Articular chondrocyte of knee joint (primary cell): ENCODE measurements at places on chromosomes 2 and 18. TPM values are rescaled to one million over a fixed set of nuclear protein-coding genes. Genes with fewer than 3 reads are reported as not detected.

The CFC1 gene
- total RNA-seq = not detected in 2 replicates

The SGPP2 gene
- total RNA-seq = not detected in 2 replicates

The SIX3 gene
- not detected in 2 replicates for total RNA-seq

The HOXD4 gene
- 1.6 and 3.1 TPM in 2 replicates for total RNA-seq

The DRC1 gene
- total RNA-seq = 0.39 and 0.65 TPM in 2 replicates

The FSIP2 gene
- 0.54 and 0.78 TPM in 2 replicates for total RNA-seq

The MC2R gene
- total RNA-seq = not detected in 2 replicates

The NEU2 gene
- not detected in 2 replicates for total RNA-seq

The TFCP2L1 gene
- total RNA-seq = under 0.01 and 0.13 TPM in 2 replicates

The NLRC4 gene
- total RNA-seq = not detected in 2 replicates

The TRIB2 gene
- 22.6 and 54.2 TPM in 2 replicates for total RNA-seq

The UGT1A1 gene
- total RNA-seq = not detected in 2 replicates

The ALPI gene
- not detected in 2 replicates for total RNA-seq

The TEX44 gene
- total RNA-seq = not detected in 2 replicates

The PPM1G gene
- total RNA-seq = 51.8 and 52.4 TPM in 2 replicates

The CAVIN2 gene
- 1.4 and 2.2 TPM in 2 replicates for total RNA-seq

The RAB6C gene
- total RNA-seq = not detected in 2 replicates

The CNNM4 gene
- 3.8 and 4.5 TPM in 2 replicates for total RNA-seq

The PRSS56 gene
- not detected in 2 replicates for total RNA-seq

The POLR1B gene
- total RNA-seq = 13.9 and 14.8 TPM in 2 replicates

The UGT1A7 gene
- total RNA-seq = not detected in 2 replicates

The DNAH6 gene
- 0.26 and 0.86 TPM in 2 replicates for total RNA-seq

The MRO gene
- total RNA-seq = 0.39 and 0.43 TPM in 2 replicates

The LRP1B gene
- 0.11 and 0.13 TPM in 2 replicates for total RNA-seq

The SERPINE2 gene
- 630 and 993 TPM in 2 replicates for total RNA-seq

The OLA1 gene
- 94.0 and 111 TPM in 2 replicates for total RNA-seq

The CYBRD1 gene
- total RNA-seq = 449 and 568 TPM in 2 replicates

The LBH gene
- 241 and 379 TPM in 2 replicates for total RNA-seq

The GALNT5 gene
- 59.5 and 82.7 TPM in 2 replicates for total RNA-seq

The SLC11A1 gene
- 0.32 and 1.3 TPM in 2 replicates for total RNA-seq

The SLC38A11 gene
- total RNA-seq = 0.26 and 0.43 TPM in 2 replicates

The NYAP2 gene
- total RNA-seq = not detected in 2 replicates

The G6PC2 gene
- total RNA-seq = not detected in 2 replicates

The IL1F10 gene
- total RNA-seq = not detected in 2 replicates

The LOXL3 gene
- 162 and 188 TPM in 2 replicates for total RNA-seq

The EMX1 gene
- not detected in 2 replicates for total RNA-seq

The KHK gene
- 0.26 and 0.65 TPM in 2 replicates for total RNA-seq

The SMYD1 gene
- total RNA-seq = not detected in 2 replicates

The FBXO48 gene
- 1.2 and 1.3 TPM in 2 replicates for total RNA-seq

The SPHKAP gene
- not detected in 2 replicates for total RNA-seq

The FAP gene
- 225 and 248 TPM in 2 replicates for total RNA-seq

The DSG4 gene
- total RNA-seq = not detected in 2 replicates

The HAAO gene
- 4.1 and 7.1 TPM in 2 replicates for total RNA-seq

The EVA1A gene
- total RNA-seq = 19.1 and 40.6 TPM in 2 replicates

The SP5 gene
- not detected in 2 replicates for total RNA-seq

The SLC23A3 gene
- 1.8 and 2.2 TPM in 2 replicates for total RNA-seq

The RESP18 gene
- not detected in 2 replicates for total RNA-seq

The TMEM178A gene
- 0.26 and 1.7 TPM in 2 replicates for total RNA-seq

The BCL2L11 gene
- 4.6 and 7.2 TPM in 2 replicates for total RNA-seq

The KCNE4 gene
- 43.4 and 63.8 TPM in 2 replicates for total RNA-seq
